ENCODE measurements at places on chromosomes 1 and 21.

DNA sequence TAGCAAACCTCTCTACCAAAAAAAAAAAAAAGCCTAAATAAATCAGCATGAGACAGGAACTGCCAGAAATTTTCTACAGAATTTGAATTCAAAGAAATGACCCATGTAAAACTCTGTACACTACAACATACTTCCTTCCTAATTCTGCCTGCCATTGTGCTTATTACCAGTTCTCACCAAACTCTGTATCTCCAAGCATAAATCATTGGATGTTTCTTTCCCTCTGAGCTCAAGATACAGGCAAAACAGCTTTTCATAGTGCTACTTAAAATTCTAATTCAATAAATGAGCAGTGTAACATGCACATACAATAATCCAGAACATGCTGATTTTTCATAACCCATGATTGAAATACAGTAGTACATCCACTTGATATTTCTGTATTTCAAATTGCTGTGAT, 87.0 kb downstream of the EIF4G3 start:
- DNase-seq: no peak

DNA sequence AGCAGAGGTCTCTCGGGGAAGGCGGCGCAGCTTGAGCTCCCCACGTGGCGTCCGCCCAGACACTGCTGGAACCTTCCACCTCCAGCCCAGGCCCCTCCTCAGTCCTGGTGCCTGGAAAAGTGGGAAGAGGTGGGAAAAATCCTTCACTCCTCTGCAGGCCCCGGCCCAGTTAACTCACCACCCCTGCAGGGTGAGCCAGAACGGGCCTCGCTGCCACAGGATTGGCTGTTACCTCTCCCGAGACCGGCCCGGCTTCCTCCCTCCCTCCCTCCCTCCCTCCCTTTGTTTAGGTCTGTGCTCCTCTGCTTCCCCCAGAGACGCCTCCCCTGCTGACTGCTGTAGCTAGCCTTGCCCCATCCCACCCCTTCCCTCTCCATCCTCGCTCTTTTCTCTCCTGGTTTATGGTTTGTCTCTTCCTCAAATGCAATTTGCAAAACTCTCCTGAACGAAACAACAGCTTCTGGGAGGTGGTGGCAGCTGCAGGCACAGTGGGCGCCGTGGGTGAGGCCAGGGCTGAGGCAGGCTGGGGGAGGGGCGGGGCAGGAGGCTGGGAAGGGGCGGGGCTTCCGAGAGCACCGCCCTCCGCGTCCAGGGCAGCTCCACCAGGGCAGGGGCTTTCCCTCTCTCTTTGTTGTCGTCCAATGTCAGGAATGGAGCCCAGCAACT, 6.5 kb downstream of the CAPN9 start:
- DNase-seq: no peak

DNA sequence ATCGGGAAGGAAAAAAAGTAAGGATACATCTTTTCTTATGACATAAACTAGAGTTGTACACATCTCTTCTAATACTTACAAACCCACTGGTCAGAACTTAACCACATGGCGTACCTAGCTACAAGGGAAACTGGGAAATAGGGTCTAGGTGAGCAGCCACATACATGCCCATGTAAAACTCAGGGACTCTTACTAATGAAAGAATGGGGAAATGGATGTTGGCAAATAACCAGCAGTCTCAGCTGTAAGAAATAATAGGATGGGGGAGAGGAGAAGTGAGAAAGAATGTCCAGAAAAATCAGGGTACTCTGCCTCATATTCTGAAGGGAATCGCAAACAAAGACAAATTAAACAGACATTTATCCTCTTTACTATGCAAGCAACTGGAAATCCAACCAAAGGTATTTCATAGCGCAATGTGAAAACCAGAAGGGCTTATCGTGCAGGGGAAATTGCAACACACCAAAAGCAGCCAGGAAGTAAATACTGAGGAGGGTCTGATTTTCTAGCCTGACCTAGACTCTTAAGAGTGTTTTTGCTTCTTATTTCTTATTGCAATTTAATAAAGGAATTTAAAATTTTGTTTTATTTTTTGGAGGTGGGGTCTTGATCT, 17.5 kb downstream of the GTF2B start:
- DNase-seq: no peak

DNA sequence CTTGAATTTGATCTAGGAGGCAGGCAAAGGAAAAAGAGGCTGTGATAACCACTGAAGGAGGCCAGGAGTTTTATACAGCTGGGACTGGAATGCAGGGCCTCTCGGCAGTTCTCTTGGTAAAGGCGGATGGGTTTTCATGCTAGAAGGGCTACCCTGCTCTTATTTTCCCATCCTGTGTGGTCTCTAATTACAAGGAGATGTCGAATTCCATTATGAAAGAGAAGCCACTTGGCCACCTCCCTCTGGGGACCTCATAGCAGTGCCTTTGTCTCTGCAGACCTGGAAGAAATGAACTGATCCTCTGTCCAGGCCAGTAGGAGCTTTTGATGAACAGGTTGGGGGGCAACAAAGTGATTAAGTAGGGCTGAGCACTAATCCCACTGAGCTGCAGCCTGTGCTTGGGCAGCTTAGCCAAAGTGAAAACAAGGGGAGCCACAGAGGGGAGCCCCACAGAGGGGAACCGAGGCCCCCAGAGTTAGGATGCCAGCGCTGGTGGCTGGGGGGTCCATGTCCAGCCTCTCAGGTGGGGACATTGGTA, 42.2 kb upstream of the BCAR3 start:
- no peak for DNase-seq

DNA sequence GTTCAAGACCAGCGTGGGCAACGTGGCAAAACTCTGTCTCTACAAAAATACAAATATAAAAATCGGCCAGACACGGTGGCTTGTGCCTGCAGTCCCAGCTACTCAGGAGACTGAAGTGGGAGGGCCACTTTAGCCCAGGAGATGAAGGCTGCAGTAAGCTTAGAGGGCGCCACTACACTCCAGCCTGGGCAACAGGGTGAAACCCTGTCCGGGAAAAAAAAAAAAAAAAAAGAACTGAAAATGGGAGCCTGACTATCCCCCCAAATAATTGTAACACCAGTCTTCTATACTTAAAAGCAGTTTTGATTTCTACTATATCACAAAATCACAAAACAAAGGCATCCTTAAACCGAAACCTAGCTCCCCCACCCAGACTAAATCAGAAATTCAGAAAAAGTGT, 60.3 kb downstream of the CDC42BPA start:
- DNase-seq: no peak

- no peak for DNase-seq
Observed at GRCh38 chr1:210743038-210743437, 390.9 kb downstream of the KCNH1 start.

DNA sequence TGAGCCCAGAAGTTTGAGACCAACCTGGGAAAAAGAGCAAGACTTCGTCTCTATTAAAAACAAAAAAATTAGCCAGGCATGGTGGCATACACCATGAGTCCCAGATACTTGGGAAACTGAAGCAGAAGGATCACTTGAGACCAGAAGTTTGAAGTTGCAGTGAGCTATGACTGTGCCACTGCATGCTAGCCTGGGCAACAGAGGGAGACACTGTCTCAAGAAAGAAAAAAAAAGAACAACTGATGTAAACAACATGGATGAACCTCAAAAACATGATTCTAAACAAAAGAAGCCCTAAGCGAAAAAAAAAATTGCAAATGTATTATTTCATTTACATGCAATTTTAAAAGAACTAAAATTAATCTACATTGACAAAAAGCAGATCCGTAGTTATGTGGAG, 9.0 kb downstream of the LRRC40 start:
- DNase-seq: no peak

GRCh38 chr1:206419250-206419649, 51.0 kb upstream of the IKBKE start:
- DNase-seq: no peak

GRCh38 chr1:54481201-54481884, 66.7 kb upstream of the ACOT11 start:
- no peak for DNase-seq

DNA sequence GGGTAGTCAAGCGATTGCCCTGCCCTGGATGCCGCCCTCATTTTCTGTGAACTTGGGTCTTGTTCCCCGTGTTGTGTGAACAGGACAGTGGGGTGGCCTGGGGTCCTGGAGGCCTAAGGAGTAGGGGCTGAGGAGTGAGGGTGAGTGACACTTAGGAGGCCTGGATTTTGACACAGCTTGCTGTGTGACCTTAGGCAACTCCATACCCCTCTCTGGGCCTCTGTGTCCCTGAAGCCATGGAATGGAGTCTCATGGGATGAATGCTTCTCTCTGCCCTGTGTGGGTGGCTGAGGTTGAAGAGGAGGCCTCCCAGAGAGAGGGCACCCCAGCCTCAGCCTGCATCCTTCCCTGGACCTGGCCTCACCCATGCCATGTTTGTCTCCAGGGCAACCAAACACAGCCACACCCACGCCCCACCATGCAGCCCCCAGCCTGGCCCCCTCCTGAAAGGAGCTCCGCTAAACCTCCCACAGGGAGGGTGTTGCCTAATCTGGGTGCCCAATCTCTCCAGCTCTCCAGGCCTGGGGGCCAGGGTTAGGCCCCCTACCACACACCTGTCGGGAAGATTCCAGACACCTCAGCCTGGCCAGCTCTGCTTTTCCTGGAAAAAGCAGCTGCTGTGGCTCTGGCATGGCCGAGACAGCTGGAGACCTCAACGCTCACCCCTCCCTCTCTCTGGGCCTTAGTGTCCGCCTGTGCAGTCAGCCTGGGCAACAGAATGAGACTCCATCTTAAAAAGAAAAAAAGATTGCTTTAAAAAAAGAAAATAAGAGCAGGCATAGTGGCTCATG, 9.9 kb downstream of the MYOM3 start:
- DNase-seq: no peak

DNA sequence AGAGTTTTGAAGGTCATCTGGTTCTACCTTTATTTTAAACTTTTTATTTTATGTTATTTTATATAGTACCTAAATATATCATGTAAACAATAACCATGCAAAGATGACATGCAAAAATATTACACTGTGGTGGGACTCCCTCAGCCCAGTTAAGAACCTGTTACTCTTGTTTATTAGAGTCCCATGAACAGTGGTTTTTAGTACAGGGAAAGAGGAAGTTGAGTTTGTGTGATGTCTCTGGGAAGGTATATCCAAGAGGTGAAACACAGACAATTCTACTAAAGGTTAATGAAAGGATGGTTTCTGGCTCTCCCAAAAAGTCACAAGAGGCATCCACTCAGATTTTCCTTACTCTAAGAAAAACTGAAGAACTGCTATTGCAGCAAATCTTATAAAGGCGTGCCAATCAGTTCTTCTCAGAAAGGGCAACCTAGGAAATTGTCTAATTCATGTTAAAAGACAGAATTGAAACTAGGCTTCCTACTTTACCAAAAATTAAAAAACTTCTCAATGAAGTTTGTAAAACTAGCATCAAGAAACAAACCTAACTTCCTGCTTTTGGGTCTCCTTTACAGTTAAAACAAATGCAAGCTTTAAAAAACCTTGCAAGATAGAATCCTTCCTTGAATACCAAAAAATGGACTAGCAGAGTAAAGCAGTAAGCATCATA, 19.9 kb downstream of the GFI1 start:
- no peak for DNase-seq

GRCh38 chr1:59135761-59136255, 161.1 kb upstream of the FGGY start:
- no peak for DNase-seq

DNA sequence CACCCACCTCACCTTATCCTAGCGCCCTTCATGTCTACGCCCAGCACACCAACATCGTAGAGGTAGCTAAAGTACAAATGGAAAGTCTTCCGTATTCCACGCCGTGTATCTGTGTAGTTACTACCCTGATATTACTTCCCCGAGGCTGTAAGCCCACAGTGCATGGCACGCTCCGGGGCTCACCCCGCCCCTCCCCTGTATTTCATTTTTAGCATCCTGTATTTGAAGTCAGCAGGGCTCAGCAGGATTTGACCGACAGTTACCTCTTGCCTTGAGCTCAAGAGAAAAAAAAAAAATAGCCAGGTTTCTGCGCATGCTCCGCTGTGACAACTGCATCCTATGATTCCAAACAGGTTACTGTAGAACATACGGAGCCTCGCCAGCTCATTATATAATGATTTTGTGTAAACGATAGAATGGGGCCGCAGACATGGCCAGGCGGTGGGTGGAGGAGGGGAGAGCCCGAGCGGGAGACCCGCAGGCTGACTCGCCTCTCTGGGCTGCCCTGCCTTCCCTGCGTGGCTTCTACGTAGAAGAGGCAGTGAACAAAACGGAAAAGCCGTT, 1.3 kb downstream of the ABCG1 start:
- DNase-seq: no peak

- DNase-seq: no peak
Observed at GRCh38 chr1:164804366-164804765, 245.4 kb downstream of the PBX1 start.

DNA sequence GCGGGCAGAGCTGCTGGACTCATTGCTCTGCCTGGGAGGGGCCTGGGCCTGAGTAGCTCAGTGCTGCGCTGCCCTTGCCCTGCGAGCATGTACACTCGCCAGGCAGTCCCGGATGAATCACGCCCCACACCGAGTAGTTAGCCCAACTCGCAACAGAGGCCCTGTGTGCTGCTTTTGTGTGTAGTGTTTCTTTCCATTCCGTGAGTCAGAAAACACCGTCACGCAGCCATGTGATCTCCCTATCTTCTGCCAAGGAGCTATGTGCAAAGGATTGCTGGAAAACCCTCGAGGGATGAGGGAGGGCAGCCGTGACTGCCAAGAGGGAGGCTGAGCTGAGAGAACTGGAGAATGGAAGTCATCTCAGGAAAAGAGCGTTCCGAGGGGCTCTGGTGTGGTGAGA, 37.3 kb downstream of the NENF start:
- DNase-seq: no peak

GRCh38 chr1:193210996-193211395, 24.6 kb upstream of the B3GALT2 start:
- DNase-seq: no peak

- no peak for DNase-seq
Observed at GRCh38 chr1:68078647-68079046, 28.2 kb upstream of the DIRAS3 start.

GRCh38 chr21:33302796-33303195, 22.0 kb upstream of the IFNAR1 start:
- DNase-seq: no peak

GRCh38 chr1:89611721-89612120, 21.2 kb upstream of the LRRC8C start:
- DNase-seq: no peak

DNA sequence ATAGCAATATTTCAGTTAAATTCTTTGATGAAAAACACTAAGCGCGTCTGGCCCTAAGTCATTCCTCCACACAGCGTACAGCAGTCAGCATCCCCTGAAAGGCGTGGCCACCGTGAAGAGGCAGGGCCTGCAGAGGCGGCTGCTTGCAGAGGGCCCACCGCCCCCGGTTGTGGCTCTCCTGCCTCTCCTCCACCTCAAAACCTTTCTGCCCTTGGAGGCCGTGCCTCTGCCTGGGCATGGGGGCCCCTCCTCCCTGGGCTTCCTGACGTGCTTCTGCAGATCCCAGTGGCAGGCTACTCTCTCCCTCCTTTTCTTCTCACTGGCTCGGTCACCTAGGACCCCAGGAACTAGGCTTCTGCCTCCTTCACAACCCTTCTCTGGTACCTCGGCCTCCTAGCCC, 16.2 kb downstream of the CLSTN1 start:
- no peak for DNase-seq

DNA sequence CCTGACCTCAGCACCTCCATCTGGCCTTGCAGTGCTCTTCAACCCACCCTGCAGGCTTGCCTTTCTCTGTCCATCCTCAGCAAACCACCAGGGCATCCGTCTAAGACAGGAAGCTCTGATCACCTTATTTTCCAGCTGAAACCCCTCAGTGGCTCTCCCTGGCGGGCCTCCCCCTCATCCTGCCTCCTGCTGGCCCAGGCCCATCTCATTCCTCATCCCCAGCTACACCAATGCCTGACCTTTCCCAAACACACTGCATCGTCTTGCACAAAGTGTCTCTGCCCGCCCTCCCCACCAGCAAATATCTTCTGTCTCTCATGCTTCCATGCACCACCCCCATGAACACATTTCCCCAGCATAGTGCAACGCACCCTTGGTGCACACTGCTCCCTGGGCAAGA, 205.0 kb downstream of the TOMM20 start:
- no peak for DNase-seq
